ENCODE measurements at places on chromosomes 4 and X. TPM values are rescaled to one million over a fixed set of nuclear protein-coding genes. Genes with fewer than 3 reads are reported as not detected.

The PLK4 gene
- total RNA-seq = 15.0 TPM

The GRIA2 gene
- total RNA-seq = not detected

The TRAM1L1 gene
- 3.9 TPM for total RNA-seq

The NAA11 gene
- not detected for total RNA-seq
